ENCODE measurements at places on chromosomes 5 and 9.

- no peak for DNase-seq
Observed at GRCh38 chr5:142507531-142508372, 178.1 kb downstream of the FGF1 start.

DNA sequence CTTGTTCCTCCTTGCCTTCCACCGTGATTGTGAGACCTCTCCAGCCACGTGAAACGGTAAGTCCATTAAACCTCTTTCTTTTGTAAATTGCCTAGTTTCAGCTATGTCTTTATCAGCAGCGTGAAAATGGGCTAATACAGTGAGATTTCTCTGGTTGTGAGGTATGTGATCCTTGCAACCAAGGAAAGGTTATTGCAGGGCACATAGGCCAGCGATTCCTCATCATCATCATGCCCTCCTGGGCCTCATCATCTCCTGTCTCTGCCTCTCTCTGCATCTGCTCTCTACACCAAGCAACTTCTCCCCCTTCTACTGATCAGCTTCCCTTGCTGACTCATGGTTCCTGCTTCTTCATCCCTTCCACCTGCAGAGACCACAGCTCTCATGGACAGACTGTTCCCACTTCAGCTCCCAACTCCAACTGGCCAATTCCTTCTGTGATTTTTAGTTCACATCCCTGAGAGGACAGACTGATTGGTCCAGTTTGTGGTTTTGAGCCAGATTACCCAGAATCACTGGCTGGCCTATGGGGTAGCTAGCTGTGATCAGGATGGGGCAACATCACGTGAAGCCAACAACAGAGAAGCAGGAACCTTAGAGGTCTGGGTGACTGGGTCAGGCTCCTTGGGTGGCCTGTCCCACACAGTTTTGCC lies 53.1 kb downstream of the LIX1 start:
- no peak for DNase-seq

DNA sequence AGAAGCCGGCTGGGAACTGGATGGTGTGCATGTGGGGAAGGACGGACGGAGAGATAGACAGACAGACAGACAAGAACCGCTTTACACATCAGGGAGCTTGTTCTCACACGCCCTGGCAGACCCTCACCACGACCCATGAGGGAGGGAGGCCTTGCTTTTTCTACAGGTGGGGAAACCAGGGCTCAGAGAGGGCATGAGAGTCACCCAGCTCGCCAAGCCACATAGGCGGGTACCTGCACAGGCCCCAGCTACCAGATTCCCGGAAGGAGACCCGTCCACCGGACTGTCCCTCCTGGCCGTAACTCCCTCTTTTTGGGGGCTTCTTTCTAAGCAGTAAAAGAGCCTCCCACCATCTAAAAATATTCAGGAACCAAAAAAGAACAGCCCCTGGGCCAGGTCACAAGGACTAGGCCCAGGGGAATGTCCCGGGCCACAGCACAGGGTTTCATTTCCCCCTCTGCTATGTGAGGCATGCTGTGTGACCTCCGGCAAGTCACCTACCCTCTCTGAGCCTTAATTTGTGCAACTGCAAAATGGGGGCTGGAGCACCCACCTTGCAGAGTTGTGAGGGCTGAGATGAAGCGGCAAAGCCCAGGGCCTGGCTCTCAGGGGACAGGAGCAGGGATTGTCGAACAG lies 84.4 kb upstream of the SARDH start:
- no peak for DNase-seq

DNA sequence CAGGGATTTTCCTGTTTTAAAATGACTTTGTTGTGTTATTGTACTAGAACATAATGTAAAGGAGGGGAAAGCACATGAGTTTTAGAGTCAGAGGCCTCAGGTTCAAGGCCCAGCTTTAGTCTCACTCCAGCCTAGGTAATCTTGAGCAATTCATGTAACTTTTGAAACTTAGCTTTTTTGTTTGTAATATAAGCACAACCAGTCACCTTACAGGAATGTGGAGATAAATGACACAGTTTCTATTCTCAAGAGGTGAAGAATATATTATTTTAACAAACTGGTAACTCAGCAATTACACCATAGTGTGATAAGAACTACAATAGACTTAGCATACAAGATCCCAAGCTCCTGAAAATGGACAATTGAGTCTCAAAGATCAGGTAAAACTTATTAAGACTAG lies 51.2 kb downstream of the ADAMTS19 start:
- DNase-seq: no peak

DNA sequence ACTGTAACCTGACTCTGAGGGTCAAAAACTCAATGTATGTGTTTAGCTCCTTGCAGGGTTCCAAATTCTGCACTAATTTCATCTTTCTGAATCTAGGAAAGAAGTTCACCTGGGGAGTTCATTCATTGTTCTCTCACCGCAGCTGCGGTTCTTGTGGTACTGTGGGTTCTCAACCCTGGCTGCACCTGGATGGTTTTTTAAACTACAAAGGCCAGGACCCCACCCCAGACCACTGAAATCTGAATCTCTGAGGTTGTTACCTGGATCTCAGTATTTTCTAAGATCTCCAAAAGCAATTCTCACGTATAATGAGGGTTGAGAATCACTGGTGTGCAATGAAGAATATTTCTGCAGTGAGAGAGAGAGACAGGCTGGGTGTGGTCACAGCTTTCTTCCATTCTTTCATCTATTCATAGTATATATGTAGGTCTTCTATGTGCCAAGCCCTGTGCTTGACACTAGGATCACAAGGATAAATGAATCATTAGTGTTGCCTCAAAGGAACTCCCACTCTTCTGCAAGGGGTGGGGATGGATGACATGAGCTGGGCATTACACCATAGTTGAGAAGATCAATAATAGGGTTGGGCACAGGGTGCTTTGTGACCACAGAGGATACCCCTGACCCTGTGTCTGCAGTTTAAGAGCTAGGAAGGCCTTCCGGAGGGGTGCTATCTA lies 109.8 kb downstream of the GALNT10 start:
- no peak for DNase-seq

DNA sequence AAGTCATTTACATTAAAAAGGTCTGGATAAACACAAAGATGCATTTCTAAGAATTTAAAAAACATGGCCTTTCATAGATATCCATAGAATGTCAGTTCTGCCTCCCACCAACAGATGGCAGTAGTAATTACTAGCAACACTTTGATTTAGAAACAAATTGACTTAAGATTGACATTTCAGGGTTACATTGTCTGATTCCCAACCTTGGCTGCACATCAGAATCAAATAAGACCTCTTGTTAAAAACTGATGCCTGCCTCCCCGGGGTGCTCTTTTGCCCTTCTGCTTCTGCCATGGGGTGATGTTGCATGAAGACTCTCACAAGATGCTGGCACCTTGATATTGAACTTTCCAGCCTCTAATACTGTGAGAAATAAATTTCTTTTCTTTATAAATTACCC lies 146.2 kb upstream of the GPR151 start:
- no peak for DNase-seq

DNA sequence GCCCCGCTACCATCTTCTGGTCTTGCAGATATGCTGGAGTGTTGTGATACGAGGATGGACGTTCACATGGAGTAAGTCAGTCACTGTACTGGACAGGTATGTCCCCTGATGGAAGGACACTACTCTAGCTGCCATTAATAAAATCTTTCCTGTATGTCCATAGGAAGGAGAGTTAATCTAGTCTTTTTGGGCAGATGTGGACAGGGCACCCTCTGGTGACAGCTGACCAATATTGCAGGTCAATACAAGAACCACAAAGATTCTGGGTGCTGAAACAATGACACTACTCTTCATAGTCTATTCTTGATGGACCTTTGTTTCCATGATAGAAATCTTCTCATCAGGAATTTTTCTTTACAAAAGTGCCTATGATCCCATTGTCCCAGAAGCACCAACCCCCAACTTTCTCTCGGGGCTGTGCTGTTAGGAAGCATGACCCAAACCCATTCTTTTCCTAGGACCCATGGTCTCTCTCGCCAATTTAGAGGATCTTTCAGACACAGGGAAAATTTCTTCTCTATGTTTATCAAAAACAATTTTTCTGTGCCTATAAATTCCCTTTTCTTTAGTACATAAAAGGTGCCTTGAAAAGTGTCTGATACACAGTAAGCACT lies 376.9 kb downstream of the DTWD2 start:
- no peak for DNase-seq

GRCh38 chr5:6501701-6502100 lies 53.0 kb downstream of the UBE2QL1 start:
- DNase-seq: no peak

GRCh38 chr9:121694600-121694999 lies 43.2 kb downstream of the DAB2IP start:
- DNase-seq: no peak

DNA sequence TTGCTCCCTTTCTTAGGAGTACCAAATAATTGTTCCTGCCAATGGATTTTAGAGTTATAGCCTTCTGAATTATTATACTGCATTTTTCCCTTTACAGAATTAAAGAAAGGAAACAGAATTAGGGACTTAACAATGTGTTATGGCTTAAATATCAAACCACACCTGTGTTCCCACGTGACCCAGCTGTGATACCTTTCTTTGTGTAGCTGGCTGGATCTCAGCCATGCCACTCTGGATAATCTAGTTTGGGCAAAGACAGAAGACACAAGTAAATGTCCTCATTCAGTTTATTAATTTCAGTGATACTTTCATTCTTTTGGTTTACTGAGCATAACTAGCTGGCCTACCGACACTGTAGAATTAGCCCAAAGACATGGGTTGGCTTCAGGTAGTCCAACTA lies 417.2 kb upstream of the ADAMTS16 start:
- no peak for DNase-seq

DNA sequence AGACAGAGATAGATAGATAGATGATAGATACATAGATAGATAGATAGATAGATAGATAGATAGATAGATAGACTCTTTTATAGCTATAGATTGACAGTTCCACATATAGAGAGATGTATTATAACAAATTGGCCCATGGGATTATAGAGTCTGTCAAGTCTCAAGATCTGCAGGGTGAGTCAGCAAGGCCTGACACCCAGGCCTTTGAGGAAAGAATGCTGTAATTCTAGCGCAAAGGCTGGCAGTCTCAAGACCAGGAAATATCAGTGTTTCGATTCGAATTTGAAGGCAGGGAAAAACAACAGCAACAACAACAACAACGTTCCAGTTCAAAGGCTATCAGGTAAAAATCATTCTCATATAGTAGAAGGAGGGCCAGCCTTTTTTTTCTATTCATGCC lies 339.2 kb upstream of the CDH9 start:
- DNase-seq: no peak

- no peak for DNase-seq
Observed at GRCh38 chr5:76456258-76456657, 53.2 kb downstream of the IQGAP2 start.

GRCh38 chr5:73330613-73331012 lies 118.0 kb downstream of the FOXD1 start:
- no peak for DNase-seq

DNA sequence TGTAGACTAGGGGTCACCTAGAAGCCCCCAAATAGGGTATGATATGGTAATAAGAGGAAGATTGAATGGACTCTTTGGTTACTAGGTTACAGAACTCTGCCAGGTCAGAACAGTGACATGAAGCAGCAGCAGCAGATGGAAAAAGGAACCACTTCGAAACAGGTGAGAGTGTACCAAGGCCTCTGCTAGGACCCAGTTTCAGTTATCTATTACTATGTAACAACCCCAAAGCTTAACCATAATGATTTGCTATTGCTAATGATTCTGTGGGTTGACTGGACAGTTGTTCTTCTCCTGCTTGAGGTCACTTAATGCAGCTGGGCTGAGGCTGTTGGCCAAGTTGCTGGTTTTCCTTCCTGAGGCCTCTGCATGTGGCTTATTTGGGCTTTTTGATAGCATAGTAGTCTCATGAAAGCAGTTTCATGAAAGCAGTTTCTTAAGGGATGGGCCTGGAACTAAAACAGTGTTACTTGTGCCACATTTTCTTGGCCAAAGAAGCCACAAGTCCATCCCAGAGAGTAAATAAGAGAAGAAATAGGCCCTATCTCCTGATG lies 17.6 kb downstream of the C9orf43 start:
- DNase-seq: no peak

DNA sequence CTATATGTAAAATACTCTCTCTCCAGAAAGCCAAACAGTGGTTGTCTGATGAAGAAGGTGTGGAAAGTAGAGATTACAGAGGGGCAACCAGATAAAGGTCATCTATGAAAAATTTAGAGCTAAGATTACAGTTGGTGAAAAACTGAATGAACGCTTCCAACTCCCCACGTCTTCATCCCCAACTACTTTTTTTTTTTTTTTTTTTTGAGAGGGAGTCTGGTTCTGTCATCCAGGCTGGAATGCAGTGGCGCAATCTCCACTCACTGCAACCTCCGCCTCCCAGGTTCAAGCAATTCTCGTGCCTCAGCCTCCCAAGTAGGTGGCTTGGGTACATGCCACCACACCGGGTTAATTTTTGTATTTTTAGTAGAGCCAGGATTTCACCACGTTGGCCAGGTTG lies 64.3 kb downstream of the RAPGEF6 start:
- no peak for DNase-seq

DNA sequence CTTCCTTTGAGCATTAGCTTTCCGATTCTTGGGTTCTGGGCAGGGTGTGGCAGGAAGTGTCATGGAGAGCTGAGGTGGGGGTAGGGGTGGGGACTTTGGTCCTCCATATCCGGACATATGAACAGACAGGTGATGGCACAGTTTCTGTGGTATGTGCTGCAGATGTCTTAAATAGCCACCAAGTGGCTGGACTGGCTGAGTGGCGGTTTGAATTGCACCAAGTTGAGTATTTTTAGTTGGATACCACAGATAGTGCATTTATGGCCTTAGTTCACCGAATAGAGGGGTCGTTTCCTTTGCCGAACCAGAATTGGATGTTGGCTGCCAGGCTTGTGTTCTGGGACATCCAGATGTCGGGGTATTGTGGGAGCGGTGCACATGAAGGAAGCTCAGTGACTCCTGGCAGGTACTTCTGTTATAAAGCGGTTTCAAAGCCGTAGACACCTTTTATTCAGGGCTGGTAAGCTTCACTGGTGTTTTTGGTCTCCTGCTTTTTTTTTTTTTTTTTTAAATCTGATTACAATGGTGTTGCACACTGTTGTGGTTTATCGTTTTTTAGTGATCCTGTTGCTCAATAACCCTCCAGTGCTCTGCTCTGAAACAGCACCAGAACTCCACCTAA lies 15.1 kb upstream of the TNFAIP8 start:
- DNase-seq: no peak

DNA sequence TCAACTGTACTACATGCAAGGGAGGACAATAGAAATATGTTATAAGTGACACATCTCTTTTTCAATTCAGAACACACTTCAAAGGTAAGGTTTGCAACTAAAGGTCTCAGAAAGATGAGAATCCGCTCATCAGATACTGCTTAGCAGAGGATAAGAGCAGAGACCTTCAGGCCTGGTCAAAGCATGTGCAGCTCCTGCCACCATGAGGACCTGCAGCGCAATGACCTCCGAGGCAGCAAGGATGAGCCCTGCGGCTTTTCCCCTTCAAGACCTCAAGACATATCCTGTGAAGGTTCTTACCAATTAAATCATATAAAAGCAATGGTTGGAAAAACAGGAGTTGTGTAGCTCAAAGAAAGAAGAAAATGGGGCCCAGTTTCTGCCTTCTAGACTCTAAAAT lies 135.8 kb downstream of the TRIM36 start:
- DNase-seq: no peak

- DNase-seq: no peak
Observed at GRCh38 chr5:157463621-157464518, 3.9 kb downstream of the NIPAL4 start.
